ENCODE measurements at places on chromosomes 6 and 20.

DNA sequence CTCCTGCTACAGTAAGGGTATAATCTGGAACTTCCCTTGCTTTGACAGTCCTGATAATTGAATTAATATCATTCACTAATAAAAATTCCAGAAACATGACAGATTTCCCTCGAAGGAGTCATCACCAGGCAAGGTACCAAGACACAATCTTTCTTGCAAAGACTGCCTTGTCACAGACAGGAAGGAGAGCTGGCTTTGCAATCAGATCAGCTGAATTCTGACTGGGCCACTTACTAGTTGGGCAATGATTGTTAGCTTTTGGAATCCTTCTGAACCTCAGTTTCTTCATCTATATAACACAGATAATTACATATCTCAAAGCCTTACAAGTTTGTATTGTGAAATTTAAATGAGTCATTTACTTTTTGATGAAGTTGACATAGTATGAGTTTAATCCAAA lies 344.2 kb downstream of the RFPL4B start:
- no peak for DNase-seq

GRCh38 chr6:7723554-7723953 lies 2.3 kb upstream of the BMP6 start:
- DNase-seq, result no peak

GRCh38 chr20:34567892-34568865 lies 9.7 kb downstream of the MAP1LC3A start:
- DNase-seq, result no peak

DNA sequence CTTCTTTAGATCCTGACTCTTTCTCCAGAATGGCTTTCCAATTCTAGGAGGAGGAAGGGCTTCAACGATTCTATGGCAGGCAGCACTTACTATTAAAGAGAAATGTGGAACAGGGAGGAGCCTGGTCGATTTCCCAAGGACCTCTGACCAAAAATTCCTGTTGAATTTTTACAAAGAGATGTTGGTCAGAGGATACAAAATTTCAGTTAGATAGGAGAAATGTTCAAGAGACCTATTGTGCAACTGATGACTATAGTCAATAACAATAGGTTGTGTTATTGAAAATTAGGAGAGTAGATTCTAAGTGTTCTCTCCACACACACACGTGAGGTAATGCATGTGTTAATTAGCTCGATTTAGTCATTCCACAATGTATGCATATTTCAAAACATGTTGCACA lies 130.1 kb upstream of the TNFAIP3 start:
- DNase-seq, result no peak

GRCh38 chr20:25346349-25346748 lies 44.3 kb downstream of the ABHD12 start:
- no peak for DNase-seq

DNA sequence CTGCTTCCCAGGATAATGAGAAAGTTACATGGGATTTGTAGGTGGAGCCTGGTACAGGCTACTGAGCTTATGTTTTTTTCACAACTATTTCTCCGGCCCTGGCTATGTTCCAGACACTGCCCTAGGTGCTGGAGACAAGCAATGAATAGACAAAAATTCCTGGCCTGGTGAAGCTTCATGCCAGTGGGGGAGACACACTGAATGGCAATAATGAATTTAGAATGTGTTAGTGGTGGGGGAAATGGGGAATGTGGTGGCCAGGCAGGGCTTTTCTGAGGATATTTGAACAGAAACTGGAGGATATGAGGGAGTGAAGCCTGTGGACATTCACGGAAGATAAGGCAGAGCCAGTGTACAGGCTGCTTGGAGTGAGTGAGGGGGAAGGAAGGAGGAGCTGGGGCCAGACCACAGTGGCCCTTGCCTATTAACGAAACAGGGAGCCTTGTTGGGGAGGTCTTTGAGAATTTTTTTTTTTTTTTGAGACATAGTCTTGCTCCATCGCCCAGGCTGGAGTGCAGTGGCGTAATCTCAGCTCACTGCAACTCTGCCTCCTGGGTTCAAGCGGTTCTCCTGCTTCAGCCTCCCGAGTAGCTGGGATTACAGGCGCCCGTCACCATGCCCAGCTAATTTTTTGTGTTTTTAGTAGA lies 6.6 kb downstream of the FOXS1 start:
- no peak for DNase-seq

DNA sequence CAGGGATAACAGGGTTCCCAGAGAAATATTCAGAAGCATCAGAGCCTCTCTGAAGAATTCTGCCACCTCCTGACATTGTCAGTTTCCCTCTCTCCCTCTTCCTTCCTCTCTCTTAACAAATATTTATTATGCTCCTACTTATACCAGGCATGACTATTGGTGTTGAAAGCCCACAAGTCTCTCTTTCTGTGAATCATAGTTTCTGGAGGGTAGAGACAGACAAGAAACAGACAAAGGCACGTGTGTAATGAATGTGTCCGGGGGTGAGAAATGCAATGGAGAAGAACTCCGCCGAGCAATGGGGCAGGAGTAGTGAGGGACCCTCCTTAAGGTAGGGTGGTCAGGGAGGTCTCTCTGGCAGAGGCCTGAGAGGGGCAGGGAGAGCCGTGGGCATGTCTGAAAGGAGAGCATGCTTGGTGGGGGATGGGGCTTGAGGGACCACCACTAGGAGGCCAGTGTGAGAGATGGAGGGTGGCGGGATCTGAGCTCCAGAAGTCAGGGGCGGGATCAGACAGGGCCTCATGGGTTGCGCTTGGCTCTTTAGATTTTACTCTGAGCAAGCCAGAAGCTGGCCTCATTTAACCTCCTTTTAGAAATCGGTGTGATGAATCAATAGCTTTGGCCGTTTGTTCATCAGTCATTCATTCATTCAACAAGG lies 57.3 kb downstream of the EYA2 start:
- no peak for DNase-seq

GRCh38 chr6:81995548-81996289 lies 243.2 kb upstream of the TENT5A start:
- no peak for DNase-seq

- no peak for DNase-seq
Observed at GRCh38 chr20:13700761-13701160, 62.0 kb upstream of the TASP1 start.

GRCh38 chr20:16555754-16556153 lies 17.5 kb downstream of the KIF16B start:
- no peak for DNase-seq

- no peak for DNase-seq
Observed at GRCh38 chr20:53943522-53944291, 126.7 kb downstream of the BCAS1 start.

GRCh38 chr6:35359744-35360348 lies 17.5 kb downstream of the PPARD start:
- DNase-seq, result no peak

- no peak for DNase-seq
Observed at GRCh38 chr6:132471787-132472186, 41.1 kb downstream of the STX7 start.

- no peak for DNase-seq
Observed at GRCh38 chr20:22339091-22339881, 245.1 kb downstream of the FOXA2 start.

DNA sequence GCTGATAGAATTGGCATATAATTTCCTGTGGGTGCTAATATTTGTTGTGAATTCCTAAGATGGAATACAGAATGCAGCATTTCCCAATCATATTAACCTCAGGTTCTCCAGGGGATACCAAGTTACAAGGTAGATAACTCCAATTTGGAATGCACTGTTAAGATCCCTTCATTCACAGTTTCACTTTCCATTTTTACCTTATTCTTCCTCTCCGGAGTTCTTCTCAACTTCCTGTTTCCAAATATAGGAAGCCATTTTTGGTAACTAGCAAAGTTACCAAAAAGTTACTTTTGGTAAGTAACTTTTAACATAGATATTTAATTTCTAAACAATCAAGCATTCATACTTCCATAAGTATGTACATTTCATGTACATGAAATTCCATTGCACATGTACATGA lies 63.5 kb upstream of the PHACTR2 start:
- DNase-seq, result no peak

- no peak for DNase-seq
Observed at GRCh38 chr6:157096105-157096504, 227.2 kb downstream of the TMEM242 start.

All from activated T-helper 1 cell treated with anti-CD3 and anti-CD28 coated beads, Interleukin-2, amount 50 U/mL, for 16 hours (primary cell).